ENCODE measurements at places on chromosomes 13 and 19.

DNA sequence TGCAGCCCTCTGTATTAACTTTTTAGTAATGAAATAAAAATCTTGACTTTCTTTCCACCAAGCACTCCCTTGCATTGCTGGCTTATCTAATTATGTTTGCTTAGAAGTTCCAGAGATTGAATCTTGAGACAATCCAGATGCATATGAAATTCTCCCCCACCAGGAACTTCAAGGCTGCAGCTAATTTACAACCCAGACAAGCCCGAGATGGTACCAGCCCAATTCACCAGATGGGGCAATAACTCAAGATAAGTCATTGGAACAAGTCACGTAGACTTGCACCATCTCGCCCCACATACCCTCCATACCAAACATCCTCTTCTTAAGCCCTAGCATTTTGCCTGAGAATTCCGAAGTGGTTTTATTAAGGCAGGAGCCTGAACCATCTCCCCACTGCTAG lies 29.0 kb downstream of the UTP14C start:
- no peak for DNase-seq

- peak; percentile 15 for DNase-seq
Measured at GRCh38 chr19:46890423-46891170, 29.8 kb downstream of the ARHGAP35 start.

DNA sequence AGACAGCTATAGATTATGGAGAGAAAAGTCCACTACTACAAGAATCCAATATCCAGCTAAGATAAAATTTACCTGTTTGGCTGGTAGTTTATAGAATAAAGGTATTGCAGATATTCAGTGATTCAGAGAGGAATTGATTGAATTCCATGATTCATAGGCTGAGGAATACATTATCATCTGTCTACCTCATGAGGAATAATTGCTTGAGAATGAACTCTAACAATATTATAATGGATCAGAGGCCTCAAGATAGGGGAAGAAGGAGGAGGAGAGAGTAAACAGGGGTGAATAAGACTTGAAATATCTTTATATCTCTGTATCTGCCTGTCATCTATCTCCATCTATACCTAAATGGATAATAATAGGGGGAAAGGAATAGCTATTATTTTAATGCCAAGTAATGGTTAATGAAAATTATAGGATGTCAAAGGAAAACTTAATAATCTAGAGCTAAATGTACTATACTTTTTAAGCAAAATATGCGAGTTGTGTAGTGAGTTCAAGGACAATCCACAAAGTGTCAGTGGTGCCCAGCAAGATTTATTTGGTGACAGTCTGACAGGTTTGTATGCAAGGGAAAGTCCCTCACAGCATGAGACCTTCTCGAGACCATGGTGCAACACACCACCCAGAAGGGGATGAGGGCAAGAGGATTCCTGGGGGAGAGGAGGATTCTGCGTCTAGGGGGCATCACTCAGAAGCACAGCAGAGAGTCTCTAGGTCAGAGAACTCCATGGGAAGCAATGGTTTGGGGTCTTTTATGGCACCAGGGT lies 224.5 kb downstream of the GPC5 start:
- DNase-seq, result no peak

DNA sequence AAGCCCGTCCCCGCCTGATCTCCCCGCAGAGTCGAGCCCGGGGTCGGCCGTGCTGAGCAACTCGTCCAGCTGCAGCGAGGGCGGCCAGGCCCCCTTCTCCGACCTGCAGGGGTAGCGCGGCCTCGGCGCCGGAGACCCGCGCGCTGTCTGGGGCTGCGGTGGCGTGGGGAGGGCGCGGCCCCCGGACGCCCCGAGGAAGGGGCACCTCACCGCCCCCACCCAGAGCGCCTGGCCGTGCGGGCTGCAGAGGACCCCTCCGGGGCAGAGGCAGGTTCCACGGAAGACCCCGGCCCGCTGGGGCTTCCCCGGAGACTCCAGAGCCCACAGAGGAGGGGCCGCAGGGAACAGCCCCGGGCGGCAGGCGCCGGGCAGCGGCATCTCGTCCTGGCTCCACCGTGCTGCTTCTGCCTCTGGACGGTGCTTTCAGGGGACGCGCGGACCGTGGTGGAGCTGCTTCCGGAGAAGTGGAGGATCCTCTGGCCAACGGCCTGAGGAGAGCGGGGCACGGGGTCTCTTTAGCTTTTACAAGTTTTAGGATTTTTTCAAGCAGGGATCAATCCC lies 8.8 kb upstream of the F7 start:
- no peak for DNase-seq

DNA sequence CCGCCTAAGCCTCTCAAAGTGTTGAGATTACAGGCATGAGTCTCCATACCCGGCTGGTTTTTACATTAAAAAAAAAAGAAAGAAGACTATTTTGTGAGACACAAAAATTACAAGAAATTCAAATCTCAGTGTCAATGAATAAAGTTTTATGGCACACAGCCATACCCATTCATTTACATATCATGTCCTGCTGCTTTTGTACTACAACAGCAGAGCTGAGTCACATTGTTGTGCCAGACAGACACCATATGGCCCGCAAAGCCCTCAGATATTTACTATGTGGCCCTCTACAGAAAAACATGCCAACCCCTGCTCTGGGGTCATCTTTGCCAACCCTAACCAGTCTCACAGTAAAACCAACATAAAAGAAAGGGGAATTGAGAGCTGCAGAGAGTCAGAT lies 5.3 kb downstream of the SMIM7 start:
- DNase-seq, result no peak

GRCh38 chr13:92838786-92839185 lies 387.8 kb upstream of the GPC6 start:
- no peak for DNase-seq

DNA sequence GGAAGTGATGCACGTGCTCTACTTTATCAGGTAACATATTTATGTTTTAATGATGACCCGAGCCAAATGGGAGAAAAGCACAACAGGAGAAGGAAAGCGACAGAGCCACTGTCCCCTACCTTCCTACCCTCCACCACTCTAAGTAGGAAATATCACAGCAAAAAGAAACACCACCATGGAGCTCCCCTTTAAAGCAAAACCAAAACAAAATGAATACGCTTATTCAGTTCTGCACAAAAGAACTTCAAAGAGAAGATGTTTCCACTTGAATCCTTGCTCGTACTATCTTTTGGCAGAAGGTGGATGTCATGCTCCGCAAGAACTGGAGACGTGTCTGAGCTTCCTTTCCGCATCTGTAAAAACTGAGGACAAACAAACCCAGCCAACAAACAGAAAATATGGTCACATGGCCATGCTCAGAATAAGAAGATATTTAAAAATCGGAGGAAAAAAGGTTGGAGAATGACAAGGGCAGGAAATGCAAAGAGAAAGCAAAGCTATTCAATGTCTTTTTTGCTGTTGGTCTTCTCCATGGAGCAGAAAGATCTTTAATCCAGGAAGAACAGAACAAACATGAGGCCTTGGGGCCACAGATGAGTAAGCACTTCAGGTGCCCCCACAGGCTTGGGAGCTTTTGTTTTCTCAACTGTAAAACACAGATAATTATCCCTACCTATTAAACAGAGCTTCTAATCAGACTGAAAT lies 19.5 kb downstream of the N4BP2L1 start:
- no peak for DNase-seq

- DNase-seq, result no peak
Measured at GRCh38 chr19:55461974-55462626, 658 bp upstream of the ISOC2 start.

DNA sequence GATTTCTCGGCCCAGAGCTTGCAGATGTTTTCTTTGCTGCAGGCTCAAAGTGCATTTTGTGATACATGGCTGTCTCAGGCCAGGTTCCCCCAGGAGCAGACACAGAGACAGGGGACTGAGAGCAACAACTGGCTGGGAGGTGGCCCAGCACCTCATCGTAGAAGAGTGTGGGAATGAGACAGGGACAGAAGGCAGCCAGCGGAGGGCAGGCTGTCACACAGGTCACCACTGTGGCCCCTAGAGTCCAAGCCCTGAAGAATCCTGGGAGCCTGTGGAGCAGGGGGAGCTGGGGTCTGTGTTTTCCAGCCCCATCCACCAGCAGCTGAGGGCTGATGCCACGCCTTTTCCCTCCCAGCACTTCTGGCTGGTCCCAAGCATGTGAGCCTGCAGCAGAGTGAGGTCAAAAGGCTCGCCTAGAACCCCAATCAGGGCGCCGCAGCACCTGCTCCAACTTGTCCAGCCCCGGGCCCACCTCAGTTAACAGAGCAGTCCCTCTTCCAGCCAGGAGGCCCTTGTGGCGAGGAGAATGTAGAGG lies 723.8 kb downstream of the UQCRFS1 start:
- no peak for DNase-seq

DNA sequence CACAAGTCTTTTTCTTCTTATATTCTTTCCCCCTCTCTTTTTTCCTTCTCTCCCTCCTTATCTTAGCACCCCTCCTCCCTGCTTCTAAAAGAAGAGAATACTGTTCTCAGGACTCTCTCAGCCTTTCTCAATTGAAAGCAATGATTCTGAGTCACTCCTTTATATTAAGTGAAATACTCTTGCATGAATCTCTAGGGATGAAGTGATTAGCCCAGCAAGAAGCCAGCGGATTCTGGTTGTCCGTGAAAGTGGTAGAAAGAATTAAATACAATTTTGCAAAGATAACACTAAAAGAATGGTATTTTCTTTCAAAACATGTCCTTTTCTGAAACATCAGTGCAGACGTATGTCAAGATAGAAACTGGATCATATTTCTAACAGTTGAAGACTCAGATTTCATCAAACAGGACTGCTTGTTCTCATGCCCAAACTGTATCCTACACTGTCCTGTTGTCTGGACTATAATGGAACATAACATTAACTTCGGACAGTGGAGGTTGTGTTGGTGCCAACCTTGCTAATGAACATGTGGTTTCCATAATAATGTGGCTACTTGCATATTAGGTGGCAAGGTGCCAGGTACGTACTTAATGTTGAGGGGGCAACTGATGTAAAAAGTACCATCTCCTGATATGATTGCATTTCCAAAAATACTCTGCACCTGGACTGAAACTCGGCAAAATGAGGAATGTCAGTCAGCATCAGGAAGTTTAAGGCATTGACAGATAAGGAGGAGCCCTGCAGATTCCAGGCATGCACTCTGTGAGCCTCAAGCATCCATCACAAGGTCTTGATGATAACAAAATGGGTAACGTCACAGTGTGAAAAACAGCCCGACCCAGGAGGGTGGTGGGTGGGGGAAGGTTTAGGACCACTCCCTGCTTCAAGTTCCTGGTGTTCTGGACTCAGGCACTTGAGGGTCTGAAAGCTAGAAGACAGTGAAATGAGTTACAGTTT lies 357.2 kb downstream of the DLEU7 start:
- no peak for DNase-seq

- no peak for DNase-seq
Measured at GRCh38 chr19:49861107-49861506, 6.3 kb downstream of the PNKP start.

- no peak for DNase-seq
Measured at GRCh38 chr13:61880578-61881283, 465.1 kb upstream of the PCDH20 start.

DNA sequence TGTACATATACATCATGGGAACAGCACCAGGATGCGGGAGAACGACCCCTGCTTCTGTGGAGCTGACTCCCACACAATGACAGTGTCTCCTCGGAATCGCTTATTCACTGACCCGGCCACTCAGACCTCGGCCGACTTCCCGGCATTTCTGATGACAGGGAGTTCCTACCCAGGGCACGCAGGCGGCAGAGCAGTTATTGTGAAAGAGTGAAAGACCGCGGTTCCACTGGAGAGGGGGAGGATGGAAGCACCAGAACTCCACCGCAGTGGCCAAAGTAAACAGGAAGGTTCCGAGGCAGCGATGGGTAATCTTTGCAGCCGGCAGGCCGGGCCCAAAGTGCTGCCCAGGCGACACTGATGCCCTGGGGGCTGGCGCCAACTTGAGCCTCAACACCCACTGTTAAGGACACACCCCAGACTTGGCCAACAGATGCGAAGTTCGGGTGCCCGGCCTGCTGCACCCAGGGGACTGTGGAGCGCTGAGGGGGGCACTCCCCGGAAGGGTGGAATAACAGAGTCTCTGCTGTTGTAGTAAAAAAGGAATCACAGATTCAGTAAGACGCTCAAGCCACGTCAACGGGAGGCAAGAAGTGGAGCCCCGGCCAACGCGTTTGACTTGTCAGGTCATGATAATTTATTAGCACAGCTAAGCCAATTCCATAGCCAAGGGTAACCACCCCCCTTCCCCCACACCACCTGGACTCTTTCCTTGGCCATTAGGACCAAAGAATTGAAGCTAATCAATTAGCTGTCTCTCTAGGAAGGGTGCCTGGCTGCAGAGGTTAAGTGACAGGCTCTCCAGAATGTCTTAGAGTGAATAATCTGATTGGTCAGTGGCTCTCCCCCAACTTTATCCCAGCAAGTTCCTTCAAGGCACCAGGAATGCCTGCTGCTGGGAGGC lies 5.8 kb downstream of the MLLT1 start:
- DNase-seq, result peak; percentile 41

DNA sequence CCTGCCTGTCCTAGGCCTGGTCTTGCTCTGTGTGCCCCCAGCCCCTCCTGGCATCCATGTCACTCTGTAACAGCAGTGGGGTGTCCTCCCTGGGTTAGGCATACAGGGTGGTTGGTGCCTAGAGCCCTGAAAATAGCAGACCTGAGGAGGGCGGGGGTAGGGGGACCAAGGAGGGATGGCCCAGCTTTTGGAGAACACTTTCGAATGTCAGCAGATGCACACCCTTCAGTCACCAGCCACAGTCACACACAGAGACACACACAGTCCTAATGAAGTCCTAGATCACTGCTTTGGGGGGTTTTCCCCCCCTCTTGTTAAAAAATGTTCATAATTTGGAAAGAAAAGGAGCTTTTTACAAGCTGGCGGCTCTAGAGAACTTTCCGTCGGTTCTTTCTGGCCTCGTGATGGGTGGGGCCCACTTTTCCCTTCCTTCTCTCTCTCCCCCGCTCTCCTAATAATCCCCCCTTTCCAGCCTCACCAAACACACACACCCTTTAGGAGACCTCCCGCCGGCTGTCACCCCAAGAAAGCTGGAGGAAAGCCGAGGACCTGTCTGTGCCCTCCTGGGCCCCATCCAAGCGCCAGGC lies 47.9 kb downstream of the LYL1 start:
- no peak for DNase-seq

GRCh38 chr19:15379999-15380647 lies 536 bp upstream of the AKAP8 start:
- DNase-seq, result no peak

DNA sequence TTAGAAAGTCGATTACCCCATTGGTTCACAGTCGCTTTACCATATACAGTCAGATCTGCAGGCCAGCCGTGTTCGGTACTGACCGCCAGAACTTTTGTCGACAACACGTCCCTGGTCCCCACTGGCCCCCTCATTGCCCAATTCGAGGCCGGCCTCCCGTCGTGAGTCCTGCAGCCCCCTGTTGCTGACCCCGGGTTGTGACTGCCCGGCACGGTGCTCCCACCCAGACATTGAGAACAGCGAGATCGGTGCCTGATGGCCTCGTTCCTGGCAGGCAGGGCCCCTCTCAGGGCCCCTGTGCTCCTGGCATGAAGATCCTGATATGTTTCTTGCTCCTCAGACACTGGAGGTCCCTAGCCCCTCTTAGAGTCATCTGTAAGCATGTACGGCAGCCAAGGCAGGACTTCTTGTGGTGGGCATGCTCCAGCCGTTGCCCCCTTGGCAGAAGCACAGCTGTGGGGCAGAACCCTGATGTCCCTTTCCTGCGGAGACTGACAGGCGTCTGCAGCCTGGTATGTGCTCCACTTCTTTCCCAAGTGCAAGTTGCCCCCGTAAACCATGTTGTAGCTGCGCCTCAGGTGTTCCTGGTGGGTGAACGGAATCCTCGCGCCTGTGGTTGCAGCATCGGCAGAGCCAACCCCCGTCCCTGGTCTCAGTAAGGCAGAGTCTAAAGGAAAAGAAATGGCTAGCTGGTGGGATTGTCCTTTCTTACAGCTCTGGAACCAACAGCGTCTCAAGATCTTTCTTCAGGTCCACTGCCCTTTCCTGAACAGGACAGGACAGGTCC lies 123.2 kb upstream of the SPACA7 start:
- no peak for DNase-seq

GRCh38 chr19:5588441-5588840 lies 20.7 kb upstream of the TINCR start:
- no peak for DNase-seq
